ENCODE measurements at places on chromosomes 11 and 22. TPM values are rescaled to one million over a fixed set of nuclear protein-coding genes. Genes with fewer than 3 reads are reported as not detected.

The LIF gene
- 0.46 TPM for total RNA-seq

The ANKK1 gene
- not detected for total RNA-seq

The HEPN1 gene
- total RNA-seq: not detected

The KMT2A gene
- total RNA-seq: 34.2 TPM

The HOATZ gene
- total RNA-seq: not detected

The SCN2B gene
- total RNA-seq: not detected

The PLA2G3 gene
- not detected for total RNA-seq

The DNAJB7 gene
- not detected for total RNA-seq

The TESMIN gene
- total RNA-seq: 5.1 TPM

The MRGPRE gene
- total RNA-seq: not detected

The GNAZ gene
- 23.6 TPM for total RNA-seq

The RTCB gene
- 92.7 TPM for total RNA-seq

The IFITM10 gene
- total RNA-seq: 0.38 TPM

The OR51B4 gene
- not detected for total RNA-seq

The SDHD gene
- 100 TPM for total RNA-seq

The HDAC10 gene
- total RNA-seq: 28.3 TPM

The USP2 gene
- 0.32 TPM for total RNA-seq

DNA sequence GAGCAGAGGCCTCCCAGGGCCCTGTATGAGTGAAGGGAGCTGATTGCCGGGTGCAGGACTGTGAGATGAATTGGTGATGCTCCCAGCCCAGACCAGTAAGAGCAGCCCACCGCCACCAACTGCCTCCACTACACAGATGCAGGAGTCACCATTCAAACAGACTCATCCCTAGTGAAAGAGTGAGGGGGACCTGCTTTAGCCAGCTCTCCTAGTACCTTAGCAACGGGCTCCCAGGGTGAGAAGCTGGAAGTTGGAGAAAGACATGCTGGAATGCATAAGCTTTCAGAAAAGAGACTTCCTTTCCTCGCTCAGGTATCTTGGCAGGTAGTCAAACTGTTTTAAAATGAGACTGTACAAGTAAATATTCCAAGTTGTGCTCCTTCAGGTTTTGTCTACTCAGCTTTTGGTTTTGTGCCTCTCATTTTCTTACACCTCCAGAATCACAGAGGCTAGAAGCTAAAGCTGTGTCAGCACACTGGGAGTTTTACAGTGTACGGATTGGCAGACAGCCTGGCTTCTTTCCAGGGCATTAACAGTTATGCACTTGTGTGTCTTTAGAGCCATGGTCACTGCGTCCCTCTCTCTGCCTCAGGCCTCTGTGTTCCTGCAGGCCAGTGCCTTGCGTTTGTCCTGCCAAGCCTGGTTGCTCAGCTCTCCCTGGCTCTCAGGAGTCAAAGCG lies 146.2 kb downstream of the ATXN10 start:
- DNase-seq: no peak

- no peak for DNase-seq
Observed at GRCh38 chr11:57283231-57283990, 41.3 kb downstream of the TNKS1BP1 start.

GRCh38 chr22:29345932-29346331 lies 30.4 kb upstream of the RASL10A start:
- no peak for DNase-seq

- no peak for DNase-seq
Observed at GRCh38 chr11:67700141-67700540, 25.7 kb upstream of the ALDH3B2 start.

DNA sequence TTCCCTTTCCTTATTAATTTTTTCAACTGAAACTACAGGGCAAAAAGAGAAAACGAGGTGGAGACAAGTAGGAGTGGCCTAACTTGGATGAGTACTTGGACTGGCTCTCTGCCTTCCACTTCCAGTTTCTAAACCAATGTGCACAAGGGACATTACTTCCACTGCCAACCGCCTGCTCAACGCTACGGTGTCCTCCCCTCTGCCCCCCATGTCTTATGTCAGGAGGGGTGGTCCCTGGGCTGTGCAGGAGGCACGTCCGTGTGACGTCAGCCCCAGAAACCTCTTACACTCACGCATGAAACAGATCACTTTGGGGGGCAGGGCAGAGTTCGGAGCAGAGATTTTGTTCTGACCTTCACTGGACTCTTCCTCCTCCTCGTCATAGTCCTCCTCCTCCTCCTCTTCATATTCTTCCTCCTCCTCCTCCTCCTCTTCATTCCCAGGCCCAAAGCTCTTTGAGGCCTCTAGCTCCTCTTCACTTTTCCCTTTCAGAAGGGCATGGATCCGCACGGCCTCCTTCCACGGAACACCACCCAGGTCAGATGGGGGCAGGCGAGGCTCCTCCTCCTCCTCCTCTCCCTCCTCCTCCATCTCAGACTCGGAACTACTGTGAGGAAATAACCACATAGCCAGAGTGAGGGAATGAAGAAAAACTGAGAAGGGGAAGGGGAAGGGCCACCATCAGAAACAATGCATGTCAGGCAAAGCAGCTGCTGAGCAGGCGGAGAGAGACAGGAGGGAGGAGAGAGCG lies 57.4 kb upstream of the BID start:
- DNase-seq: no peak

DNA sequence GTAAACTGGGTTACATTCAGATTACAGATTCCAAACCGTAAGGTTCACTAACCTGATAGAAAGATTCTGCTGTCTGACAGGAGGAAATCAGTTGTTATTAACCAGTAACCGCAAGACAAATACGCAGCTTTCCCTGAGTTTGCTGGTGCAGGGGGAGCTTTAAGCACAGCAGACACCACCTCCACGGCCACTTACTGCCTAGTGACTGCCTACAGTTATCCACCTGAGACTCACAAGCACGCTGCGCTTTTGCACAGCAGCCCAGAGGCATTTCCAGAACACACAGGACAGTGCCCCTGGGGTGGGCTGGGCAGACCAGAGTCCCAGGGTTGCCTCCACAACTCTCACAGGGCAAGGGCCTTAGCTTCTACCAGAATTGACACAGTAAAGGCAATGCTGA lies 90.9 kb downstream of the CTTN start:
- DNase-seq: no peak

GRCh38 chr11:86575208-86575855 lies 97.1 kb downstream of the ME3 start:
- no peak for DNase-seq

GRCh38 chr11:34313099-34313517 lies 44.7 kb downstream of the ABTB2 start:
- DNase-seq: no peak

GRCh38 chr22:44930016-44930710 lies 79.6 kb downstream of the PHF21B start:
- no peak for DNase-seq

GRCh38 chr11:57191311-57192219 lies 9.8 kb downstream of the LRRC55 start:
- DNase-seq: no peak

DNA sequence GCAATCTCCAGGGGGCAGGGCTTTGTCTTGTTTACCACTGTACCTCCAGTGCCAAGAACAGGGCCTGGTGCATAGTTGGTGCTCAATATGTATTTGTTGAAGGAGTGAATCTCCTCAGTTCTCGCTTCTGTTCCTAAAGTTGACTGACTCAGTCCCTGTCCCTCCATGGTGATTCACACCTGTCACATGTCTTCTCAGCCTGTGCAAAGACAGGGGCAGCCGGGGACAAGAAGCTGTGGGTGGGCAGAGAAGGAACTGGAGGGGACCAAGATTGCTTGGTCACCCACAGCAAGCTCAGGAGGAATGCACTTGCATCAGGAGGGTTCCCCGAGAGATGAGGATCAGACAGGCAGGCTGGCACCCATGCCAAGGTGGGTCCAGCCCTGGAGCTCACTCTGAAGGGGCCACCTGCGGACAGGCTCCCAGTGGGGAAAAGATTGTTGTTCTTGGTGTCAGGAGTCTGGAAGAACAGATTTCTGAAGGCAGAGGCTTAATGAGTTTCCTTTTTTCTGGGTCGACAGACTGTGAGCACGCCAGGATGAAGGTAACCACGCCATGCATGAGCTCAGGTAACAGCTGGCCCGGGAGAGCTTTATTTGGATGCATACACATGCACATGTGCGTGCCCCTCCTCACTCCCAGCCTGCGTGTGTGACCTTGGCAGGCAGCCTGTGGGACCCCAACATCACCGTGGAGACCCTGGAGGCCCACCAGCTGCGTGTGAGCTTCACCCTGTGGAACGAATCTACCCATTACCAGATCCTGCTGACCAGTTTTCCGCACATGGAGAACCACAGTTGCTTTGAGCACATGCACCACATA lies 16.9 kb downstream of the IL17RA start:
- DNase-seq: no peak

- DNase-seq: no peak
Observed at GRCh38 chr11:111105566-111105965, 140.0 kb upstream of the POU2AF2 start.

DNA sequence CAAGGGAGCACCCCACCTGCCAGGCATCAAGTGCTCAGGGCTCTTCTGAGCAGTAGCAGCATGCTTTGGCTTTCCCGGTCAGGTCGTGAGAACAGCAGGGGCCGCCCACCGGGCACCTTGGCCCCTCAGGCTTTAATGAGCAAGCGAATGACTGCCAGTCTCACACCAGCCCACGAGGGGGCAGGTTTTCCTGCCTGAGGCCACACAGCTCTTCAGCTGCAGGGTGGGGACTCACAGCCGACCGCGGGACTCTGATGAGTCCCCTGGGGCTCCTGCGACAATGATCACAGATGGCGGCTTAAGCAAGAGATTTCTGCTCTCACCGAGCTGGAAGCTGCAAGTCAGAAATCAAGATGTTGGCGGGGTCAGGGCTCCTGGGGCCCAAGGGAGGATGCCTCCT lies 14.3 kb upstream of the FGF19 start:
- DNase-seq: peak; percentile 7

GRCh38 chr11:58580311-58580710 lies 1.4 kb downstream of the ZFP91 start:
- no peak for DNase-seq

- no peak for DNase-seq
Observed at GRCh38 chr22:45845076-45845487, 131.9 kb downstream of the WNT7B start.

GRCh38 chr11:96127596-96127959 lies 203.7 kb upstream of the MTMR2 start:
- no peak for DNase-seq

GRCh38 chr11:124934862-124935547 lies 842 bp downstream of the HEPACAM start:
- DNase-seq: peak; percentile 78

- no peak for DNase-seq
Observed at GRCh38 chr22:23382428-23383218, 197.5 kb downstream of the IGLL1 start.

GRCh38 chr11:94866231-94866822 lies 98.2 kb downstream of the AMOTL1 start:
- no peak for DNase-seq

GRCh38 chr22:39928536-39929520 lies 27.9 kb downstream of the GRAP2 start:
- DNase-seq: no peak

- no peak for DNase-seq
Observed at GRCh38 chr11:106471276-106471675, 393.8 kb downstream of the AASDHPPT start.

GRCh38 chr22:39995393-39996252 lies 869 bp downstream of the FAM83F start:
- DNase-seq: no peak

DNA sequence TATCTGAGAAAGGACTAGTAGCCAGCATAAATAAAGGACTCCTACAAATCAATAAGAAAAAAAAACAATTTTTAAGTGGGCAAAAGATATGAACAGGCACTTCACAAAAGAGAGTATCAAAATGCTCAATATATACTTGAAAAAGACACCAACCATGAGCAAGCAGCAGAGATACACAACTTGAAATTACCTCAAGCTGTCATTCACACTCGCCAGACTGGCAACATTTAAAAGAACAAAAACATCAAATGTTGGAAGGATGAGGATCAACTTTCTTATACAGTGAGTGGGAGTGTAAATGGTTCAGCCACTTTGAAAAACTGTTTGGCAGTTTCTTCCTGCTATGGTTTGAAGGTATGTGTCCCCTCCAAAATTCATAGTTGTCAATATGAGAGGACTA lies 23.9 kb upstream of the ELFN2 start:
- DNase-seq: no peak

DNA sequence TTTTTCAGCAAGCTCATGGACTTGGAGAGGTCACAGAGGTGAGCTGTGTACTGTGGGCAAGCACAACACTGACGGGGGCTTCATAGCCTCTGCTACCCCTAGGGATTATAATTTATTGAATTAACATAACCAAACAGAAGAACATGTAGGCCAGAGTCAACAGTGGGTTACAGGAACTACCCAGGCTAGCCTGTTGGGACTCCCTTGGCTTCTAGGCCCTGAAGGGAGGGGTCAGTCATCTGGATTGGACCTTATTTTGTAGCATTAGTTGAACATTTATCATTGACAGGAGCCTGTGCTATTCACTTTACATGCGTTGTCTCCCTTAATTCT lies 56.9 kb downstream of the KREMEN1 start:
- no peak for DNase-seq

- peak; percentile 32 for DNase-seq
Observed at GRCh38 chr11:46200537-46201281, 76.8 kb upstream of the CREB3L1 start.
